ENCODE measurements at places on chromosomes 5 and 9. TPM values are rescaled to one million over a fixed set of nuclear protein-coding genes. Genes with fewer than 3 reads are reported as not detected.

PRRC2B gene
- 19.4 TPM for total RNA-seq

DBH gene
- not detected for total RNA-seq

OBP2B gene
- total RNA-seq: not detected

KIAA1958 gene
- total RNA-seq: 1.8 TPM

CCL27 gene
- total RNA-seq: 0.18 TPM

F2RL1 gene
- 9.4 TPM for total RNA-seq

RAB14 gene
- total RNA-seq: 20.1 TPM

Data from IMR-90 (cell line).